Activated CD4-positive, alpha-beta T cell treated with anti-CD3 and anti-CD28 coated beads, Interleukin-10, Interleukin-2, amounts not matched to agents 100 ng/mL and 50 ng/mL, durations not matched to agents 16 hours and 8 hours (primary cell): ENCODE measurements at places on chromosomes 5 and 9.

DNA sequence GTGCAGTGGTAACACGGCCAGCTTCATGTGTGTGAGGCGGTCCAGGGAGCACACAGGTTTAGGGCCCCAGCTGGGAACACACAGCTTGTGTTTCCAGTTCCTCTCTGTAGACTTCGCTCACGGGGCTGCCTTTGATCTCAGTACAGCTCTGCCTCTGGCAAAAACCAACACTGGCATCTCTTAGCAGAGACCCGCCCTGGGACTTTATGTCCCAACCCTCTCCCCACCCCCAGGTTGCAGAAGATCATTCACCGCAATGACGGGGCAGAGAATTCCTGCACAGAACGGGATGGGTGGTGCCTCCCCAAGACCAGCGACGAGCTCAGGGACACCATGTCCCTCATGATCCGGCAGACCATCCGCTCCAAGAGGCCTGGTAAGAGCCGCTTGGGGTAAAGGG is 5.2 kb upstream of the CEL start:
- no peak for DNase-seq

GRCh38 chr9:13744261-13744901 is 464.9 kb upstream of the MPDZ start:
- no peak for DNase-seq

DNA sequence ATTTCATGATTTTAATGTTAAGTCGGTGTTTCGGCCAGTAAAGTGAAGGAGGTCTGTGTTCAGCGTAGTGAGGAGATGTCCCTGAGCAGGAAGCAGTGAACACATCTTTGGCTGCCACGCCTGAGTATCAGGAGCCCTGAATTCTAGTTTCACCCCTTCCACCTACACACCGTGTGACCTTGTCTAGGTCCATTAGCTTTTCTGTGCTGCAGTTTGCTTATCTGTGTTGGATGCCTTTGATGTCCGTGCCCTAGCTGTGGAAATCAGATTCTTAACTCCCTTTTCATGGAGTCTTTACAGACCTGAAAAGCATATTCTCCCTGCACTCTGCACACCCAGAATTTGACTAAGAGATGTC is 601 bp downstream of the FBXO38 start:
- peak; percentile 26 for DNase-seq

- no peak for DNase-seq
Observed at GRCh38 chr9:94010980-94011533, 55.9 kb upstream of the BARX1 start.

DNA sequence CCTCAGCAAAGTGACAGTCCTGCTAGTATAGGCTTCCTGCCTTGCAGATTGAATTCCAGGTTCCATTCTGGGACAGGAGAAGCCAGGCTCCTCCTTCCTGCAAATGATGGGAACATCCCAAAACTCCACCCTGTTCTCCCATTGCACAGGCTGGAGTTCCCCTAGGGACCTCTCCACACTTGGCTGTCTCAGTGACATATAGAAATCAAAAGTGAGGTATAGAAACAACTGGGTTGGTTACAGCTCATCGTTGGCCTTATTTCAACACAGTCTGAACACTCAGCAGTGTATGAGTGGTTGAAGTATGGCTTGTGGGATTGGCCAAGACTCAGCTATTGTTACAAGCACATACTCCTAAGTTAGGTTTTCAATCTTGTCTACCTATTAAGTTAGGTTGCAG is 157.8 kb upstream of the FTMT start:
- DNase-seq, result no peak

DNA sequence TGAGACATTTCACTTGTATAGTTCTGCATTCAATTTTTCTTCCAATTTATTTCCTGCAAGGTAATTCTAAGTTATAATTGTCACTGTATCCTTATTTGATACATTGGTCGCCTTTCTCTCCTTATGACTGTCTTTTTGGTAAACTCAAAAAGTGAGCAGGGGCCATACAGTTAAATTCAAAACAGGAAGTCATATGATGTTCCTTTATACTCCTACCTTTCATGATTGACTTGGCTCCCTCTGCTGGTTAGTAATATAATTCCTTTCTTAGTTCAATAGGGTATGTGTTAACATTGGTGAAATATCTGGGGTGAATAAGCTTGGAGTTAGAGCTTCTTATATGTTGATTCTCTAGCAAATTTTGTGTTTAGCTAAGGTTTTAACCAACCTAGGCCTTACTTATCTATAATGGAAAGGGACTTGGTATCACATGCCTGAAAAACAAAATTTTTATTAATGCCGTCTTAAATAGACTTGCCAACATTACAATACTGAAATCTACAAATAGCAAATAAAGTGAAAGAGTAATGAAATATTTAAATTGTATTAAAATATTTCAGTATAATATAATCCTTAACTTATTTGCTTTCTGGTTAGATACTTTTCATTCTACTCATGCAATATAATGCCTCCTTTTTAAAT is 6.0 kb upstream of the NIPBL start:
- peak; percentile 85 for DNase-seq

DNA sequence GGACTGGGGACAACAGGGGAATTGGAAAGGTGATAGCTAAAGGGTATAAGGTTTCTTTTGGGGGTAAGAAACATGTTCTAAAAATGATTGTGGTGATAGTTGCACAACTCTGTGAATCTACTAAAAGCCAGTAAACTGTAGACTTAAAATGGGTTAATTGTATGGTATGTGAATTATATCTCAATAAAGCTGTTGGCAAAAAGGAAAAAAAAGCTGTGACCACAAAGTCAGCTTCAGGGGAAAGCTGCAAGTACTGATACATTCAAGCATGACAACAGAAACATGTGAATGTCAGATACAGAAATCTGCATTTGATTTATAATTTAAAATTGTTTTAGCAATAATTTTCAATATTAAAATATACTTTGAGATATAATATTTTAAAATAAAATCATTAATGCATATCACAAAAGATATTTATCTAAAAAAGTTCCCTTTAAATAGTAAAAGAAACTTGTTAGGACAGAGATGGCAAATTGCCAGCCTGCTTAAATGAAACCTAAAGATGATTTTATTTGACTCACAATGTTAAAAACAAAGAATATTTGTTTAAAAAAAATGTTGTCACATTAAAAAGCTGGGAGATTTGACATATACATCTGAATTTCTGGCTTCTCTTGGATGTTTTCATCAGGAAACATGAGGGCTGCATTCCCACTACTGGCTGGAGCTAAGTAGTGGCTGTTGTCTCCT is 66.0 kb downstream of the TBCA start:
- DNase-seq, result no peak

DNA sequence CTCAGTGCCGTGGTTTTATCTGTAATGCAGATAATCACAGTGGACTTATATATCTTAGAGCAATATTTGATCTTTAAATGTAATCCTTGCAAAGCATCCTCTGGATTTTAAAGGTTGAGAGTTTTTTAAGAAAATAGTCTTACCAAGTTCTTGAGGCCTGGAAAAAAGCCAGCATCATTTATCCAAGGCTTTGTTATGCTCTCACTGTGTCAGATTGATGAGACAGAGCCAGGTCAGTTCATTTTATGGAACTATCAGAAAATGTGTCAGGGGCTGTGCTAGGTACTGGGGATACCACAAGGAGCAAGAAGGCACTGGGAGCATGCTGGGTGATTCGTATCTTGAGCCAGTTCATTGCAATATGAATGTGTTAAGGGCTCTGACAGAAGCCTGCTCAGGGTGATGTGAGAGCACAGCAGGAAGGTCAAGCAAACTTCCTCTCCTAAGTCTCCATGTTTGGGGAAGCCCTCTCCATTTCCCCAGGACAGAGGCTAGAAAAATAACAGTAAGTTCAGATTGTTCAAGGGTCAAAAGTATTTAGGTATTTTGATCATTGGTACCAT is 19.7 kb downstream of the C7 start:
- DNase-seq, result no peak

GRCh38 chr5:2131826-2132496 is 249.2 kb upstream of the IRX4 start:
- no peak for DNase-seq

DNA sequence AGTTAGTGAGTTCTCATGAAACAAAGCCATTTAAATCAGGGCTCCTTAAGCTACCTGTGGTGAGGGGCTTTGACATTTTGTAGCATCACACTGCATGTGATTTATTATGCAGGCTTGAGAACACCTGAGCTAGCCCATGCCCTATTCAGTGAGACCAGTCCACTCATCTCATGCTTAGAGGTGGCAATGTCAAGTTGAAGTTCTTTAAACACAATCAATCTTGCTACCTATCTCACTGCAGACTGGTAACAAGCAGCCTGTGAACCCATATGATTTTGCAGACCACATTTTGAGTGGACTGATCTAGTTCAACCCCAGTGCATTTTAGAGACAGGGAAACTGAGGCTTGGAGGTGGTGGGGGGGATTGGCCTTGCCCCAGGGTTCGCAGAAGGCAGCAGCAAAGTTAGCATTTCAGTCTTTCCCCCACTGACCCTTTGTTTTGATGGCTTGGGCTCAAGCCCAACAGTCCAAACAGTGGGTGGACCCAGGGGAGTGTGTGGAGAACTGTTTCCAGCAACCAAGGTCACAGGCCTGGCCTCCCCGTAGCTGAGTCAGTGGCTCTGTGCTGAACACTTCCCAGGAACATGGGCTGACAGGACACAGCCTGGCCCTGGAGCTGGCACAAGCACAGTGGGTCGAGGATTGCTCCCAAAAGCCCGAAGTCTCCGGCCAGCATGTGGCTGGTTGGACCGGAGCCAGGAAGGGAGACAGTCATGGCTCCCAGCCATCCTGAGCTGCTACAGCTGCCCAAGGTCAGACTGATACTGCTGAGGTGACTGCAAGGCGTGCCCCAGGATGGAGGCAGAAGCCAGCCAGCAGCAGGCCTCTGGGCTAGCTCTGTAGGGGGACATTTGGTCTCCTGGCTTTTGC is 95.3 kb downstream of the RGS3 start:
- no peak for DNase-seq

- no peak for DNase-seq
Observed at GRCh38 chr5:1780614-1780930, 19.1 kb downstream of the MRPL36 start.

DNA sequence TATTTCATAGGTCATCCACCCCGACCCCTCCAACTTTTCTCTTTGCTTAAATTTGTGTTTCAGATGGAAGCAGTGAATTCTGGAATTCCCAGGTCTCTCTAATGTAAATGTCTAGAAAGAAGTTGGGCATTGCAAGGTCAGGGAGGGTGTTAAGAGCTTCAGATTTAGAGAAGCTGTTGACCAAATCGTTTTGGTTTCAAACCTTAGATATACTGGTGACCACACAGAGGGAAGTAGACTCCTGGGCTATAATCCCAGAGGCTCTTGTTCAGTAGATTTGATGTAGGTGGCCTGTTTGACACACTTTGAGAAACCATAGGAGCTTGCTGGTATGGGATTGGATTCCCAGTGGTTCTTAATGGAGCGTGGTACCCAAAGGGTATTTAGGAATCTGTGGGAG is 137.3 kb upstream of the KLF9 start:
- no peak for DNase-seq

GRCh38 chr5:43353668-43354067 is 40.5 kb upstream of the HMGCS1 start:
- DNase-seq, result no peak

GRCh38 chr9:134838651-134839454 is 41.8 kb upstream of the FCN2 start:
- DNase-seq, result no peak

- DNase-seq, result no peak
Observed at GRCh38 chr5:73994963-73995362, 369.0 kb downstream of the ARHGEF28 start.

GRCh38 chr5:139660923-139661814 is 13.0 kb downstream of the CXXC5 start:
- no peak for DNase-seq

DNA sequence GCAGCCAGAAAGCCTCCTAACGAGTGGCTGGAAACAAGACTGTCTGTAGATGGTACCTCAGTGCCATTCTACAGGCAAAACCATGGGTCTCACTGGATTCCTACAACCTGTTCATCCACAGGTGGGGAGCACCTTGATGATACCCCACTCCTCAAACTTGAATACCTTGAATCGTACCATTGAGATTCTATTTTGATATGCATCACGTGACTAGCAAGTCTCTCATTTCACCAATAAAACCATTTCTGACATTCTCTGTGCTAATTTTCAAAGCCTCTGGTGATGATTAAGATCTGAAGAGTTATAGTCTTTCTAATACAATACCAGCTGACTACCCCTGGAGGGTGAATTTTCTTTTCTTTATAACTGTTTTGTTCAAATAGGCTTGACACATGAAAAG is 188.9 kb downstream of the ADAMTS12 start:
- DNase-seq, result no peak

DNA sequence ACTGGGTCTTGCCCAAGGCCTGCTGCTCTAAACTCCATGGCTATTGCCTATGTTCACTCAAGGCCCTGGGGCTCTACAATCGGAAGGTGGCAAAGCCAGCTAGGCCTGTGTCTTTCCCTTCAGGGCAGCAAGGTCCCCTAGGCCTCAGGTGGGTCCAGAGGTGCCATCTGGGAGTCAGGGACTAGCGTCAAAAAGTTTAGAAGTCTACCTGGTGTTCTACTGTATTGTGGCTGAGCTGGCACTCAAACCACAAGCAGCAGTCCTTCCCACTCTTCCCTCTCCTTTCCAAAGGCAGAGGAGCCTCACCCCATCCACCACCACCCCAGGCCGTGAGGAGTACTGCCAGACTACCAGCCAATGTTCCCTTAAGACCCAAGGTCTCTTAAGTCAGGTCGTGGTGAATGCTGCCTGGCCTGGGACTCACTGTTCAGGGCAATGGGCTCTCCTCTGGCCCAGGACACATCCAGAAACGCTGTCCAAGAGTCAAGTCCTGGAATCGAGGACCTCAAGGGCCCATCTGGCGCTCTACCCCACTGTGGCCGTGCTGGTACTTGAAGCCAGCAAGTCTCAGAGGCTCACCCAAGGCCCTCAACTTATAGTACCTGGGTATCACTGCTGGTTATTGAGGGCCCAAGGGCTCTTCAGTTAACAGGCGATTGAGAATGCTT is 13.0 kb upstream of the SARDH start:
- DNase-seq, result no peak

GRCh38 chr9:131418143-131419025 is 24.5 kb downstream of the PRRC2B start:
- no peak for DNase-seq

DNA sequence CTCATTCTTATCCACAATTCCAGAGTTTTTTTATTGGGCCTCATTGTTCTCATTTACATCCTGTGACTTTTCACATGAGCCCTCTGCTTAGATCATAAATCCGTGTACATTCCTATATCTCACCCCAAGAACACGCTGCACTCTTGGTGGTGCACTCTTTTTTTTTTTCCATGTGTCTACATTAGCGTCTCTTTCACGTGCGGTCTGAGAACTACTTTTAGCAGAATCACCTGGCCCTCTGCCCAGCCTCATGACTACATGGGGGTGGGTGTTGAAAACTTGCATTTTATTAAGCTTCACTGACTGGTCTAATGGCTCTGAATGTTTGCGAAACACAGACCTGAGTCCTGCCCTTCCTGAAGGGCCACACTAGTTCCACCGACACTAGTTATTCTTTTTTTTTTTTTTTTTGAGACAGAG is 18.6 kb downstream of the C9orf57 start:
- DNase-seq, result no peak

- no peak for DNase-seq
Observed at GRCh38 chr5:16889972-16890519, 46.0 kb downstream of the MYO10 start.

DNA sequence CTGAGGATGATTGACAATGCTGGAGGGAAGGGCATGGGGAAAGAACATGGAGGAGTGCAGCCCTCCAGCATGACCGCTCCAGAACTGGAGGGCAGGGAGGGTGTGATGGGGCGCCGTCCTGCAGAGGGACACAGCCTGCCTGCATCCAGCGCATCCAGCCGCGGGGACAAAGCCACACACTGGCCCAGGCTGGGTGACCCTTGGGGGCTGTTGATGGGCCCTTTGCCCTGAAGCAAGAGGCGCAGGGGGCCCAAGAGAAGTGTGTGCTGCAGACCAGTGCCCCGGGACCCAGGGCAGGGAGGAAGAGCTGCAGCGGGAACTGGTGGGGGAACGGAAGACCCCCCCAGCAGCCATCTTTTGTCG is 169.8 kb upstream of the PPP1R26 start:
- DNase-seq, result no peak
